Psoas muscle (tissue), 8 donors: ENCODE measurements at places on chromosomes 2 and 18. TPM values are rescaled to one million over a fixed set of nuclear protein-coding genes. Genes with fewer than 3 reads are reported as not detected.

The TRABD2A gene
- 0.27 TPM for polyA plus RNA-seq

The KIDINS220 gene
- polyA plus RNA-seq: 7.5 TPM

The CHST9 gene
- 0.03 TPM for polyA plus RNA-seq

The ANKRD30BL gene
- polyA plus RNA-seq: not detected

The LOXL3 gene
- polyA plus RNA-seq: 0.64 TPM

The SLC11A1 gene
- 0.96 TPM for polyA plus RNA-seq

The NAT8 gene
- polyA plus RNA-seq: not detected

The PHLPP1 gene
- polyA plus RNA-seq: 2.6 TPM

The RDH14 gene
- polyA plus RNA-seq: 24.4 TPM

The SLC38A11 gene
- 0.18 TPM for polyA plus RNA-seq

The LCT gene
- polyA plus RNA-seq: not detected

The ERBB4 gene
- polyA plus RNA-seq: 0.07 TPM

The NPHP1 gene
- polyA plus RNA-seq: 2.4 TPM

The CYP1B1 gene
- 5.0 TPM for polyA plus RNA-seq

The LIMS4 gene
- 16.9 TPM for polyA plus RNA-seq
